Activated CD4-positive, alpha-beta T cell treated with anti-CD3 and anti-CD28 coated beads, Interleukin-2, amount 50 U/mL, for 24 hours (primary cell): ENCODE measurements at places on chromosomes 3 and 15.
A peak's percentile ranks its signal among the peaks of the same experiment; 100 is the strongest.

- DNase-seq = no peak
Observed at GRCh38 chr3:160546727-160547126, 18.6 kb downstream of the KPNA4 start.

DNA sequence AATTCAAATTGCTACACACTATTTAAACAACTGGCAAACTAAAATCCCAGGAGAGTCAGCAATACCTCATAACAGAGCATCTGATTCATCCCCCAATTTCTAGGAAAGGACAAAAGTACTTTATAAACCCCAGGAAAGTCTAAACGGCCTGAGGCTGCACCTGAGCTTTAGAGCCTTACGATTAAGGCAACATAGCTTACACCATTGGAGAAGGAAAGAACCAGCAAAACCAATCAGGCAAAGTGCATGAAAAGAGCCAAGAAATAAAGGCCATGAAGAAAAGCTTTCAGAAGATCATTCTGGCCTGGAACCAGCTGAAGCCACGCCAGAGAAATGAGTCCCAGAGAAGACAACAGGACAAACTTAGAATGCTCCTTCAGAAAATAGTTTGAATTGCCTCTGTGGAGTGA, 48.1 kb downstream of the PTPN9 start:
- DNase-seq = no peak

GRCh38 chr15:27046880-27047279, 75.9 kb downstream of the GABRG3 start:
- no peak for DNase-seq

- DNase-seq = peak; percentile 80
Observed at GRCh38 chr15:52735231-52736089, 54.7 kb downstream of the ONECUT1 start.

DNA sequence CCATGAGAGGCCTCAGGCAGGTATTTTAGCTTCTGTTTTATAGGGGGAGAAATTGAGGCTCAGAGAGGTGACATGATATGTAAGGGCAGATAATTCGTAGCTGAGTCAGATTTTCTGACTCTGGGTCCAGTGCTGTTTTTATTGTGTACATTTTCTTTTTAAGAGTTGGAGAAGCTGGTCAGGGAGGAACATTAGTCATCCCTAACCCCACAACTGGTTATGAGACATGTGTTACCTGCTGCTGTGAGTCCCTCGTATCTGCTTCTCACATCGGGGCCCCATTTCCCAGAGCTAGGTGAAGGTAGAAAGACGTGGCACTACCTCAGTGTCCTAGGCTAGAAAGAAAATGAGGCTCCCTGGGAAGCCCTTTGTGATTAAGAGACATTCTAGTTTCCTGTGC, 28.6 kb downstream of the GALNT15 start:
- DNase-seq = no peak

GRCh38 chr15:77285057-77285997, 134.6 kb downstream of the PEAK1 start:
- no peak for DNase-seq

DNA sequence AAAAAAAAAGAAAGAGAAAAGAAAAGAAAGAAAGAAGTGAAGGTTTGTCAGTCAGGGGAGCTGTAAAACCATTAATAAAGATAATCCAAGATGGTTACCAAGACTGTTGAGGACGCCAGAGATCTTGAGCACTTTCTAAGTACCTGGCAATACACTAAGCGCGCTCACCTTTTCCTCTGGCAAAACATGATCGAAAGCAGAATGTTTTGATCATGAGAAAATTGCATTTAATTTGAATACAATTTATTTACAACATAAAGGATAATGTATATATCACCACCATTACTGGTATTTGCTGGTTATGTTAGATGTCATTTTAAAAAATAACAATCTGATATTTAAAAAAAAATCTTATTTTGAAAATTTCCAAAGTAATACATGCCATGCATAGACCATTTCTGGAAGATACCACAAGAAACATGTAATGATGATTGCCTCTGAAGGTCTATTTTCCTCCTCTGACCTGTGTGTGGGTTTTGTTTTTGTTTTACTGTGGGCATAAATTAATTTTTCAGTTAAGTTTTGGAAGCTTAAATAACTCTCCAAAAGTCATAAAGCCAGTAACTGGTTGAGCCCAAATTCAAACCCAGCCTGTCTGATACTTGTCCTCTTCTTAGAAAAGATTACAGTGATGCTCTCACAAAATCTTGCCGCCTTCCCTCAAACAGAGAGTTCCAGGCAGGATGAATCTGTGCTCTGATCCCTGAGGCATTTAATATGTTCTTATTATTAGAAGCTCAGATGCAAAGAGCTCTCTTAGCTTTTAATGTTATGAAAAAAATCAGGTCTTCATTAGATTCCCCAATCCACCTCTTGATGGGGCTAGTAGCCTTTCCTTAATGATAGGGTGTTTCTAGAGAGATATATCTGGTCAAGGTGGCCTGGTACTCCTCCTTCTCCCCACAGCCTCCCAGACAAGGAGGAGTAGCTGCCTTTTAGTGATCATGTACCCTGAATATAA, 2.0 kb downstream of the B2M start:
- DNase-seq = no peak
